ENCODE measurements at places on chromosomes 3 and 15. TPM values are rescaled to one million over a fixed set of nuclear protein-coding genes. Genes with fewer than 3 reads are reported as not detected.

GRCh38 chr3:56694867-56695683 is 12.0 kb upstream of the TASOR start:
- no peak overlapping the region for H3K4me3 ChIP-seq
- peaks cover 45% of the 10 kb centered on the region for H3K4me1 ChIP-seq
- no peaks in the 10 kb centered on the region for H3K27me3 ChIP-seq
- peak; percentile 14 for DNase-seq

The CYP1A1 gene
- total RNA-seq: 2.9 TPM

- no peak for DNase-seq
- H3K27ac ChIP-seq: no peak overlapping the region
- H3K36me3 ChIP-seq: no peaks in the 10 kb centered on the region
- H3K4me3 ChIP-seq: no peak overlapping the region
- H3K4me1 ChIP-seq: no peaks in the 10 kb centered on the region
These were observed 52.3 kb upstream of the PRR20G start for GRCh38 chr3:127339928-127340861.

- no peak for DNase-seq
- H3K4me3 ChIP-seq: no peak overlapping the region
- H3K4me1 ChIP-seq: no peaks in the 10 kb centered on the region
- H3K27ac ChIP-seq: no peak overlapping the region
These were observed 33.0 kb upstream of the FAN1 start for GRCh38 chr15:30870681-30871080.

- peaks cover 39% of the 10 kb centered on the region for H3K4me1 ChIP-seq
- H3K4me3 ChIP-seq: no peak overlapping the region
- no peaks in the 10 kb centered on the region for H3K27me3 ChIP-seq
- H3K36me3 ChIP-seq: peaks cover 15% of the 10 kb centered on the region
These were observed 33.5 kb downstream of the HMCES start for GRCh38 chr3:129312021-129312639.
